Neuronal stem cell (in vitro differentiated cells): ENCODE measurements at places on chromosomes 11 and 22.

- DNase-seq: no peak
Measured at GRCh38 chr11:69127081-69127850, 28.5 kb upstream of the SMIM38 start.

GRCh38 chr11:73653996-73654395, 7.6 kb downstream of the PLEKHB1 start:
- no peak for DNase-seq

- no peak for DNase-seq
Measured at GRCh38 chr11:109112821-109113280, 309.1 kb upstream of the C11orf87 start.

GRCh38 chr11:121478226-121478894, 25.6 kb upstream of the SORL1-AS1 start:
- no peak for DNase-seq

GRCh38 chr11:422249-422656, 7.5 kb upstream of the SIGIRR start:
- DNase-seq: no peak

GRCh38 chr11:86069408-86070101, 671 bp upstream of the PICALM start:
- DNase-seq: no peak

DNA sequence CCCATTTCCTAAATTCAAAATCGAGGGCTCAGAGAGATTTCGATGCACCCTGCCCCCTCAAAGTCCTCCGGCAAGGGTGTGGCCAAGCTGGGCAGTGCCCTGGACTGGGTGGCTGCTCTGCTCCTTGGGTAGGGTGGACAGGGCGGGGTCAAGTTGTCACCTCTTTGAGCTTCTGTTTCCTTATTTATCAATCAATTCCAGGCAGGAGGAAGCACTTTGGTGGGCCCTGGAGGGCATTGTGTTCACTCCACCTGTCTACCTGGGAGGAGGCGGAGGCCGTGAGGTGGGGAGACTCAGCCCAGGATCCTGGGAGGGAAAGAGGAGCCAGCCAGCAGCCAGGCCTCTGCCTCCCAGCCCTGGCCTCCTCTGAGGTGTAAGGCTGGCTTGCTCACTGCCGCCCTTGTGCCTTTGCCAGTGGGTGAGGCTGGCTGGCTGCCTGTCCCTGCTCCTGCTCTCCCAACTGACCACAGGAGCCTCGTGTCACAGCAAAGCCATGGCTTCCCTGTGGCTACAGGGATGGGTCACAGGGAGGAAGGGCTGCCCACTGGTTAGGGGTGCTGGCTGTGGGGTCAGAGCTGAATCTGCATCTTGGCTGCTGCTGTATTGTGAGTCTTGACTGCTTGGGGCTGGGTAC, 25.5 kb upstream of the SHISAL1 start:
- DNase-seq: no peak

GRCh38 chr11:6354651-6355485, 34.6 kb upstream of the CAVIN3 start:
- DNase-seq: no peak

GRCh38 chr11:312092-312816, 1.6 kb upstream of the IFITM1 start:
- no peak for DNase-seq
